ENCODE measurements at places on chromosomes 16 and 17. TPM values are rescaled to one million over a fixed set of nuclear protein-coding genes. Genes with fewer than 3 reads are reported as not detected.
A peak's percentile ranks its signal among the peaks of the same experiment; 100 is the strongest.

DNA sequence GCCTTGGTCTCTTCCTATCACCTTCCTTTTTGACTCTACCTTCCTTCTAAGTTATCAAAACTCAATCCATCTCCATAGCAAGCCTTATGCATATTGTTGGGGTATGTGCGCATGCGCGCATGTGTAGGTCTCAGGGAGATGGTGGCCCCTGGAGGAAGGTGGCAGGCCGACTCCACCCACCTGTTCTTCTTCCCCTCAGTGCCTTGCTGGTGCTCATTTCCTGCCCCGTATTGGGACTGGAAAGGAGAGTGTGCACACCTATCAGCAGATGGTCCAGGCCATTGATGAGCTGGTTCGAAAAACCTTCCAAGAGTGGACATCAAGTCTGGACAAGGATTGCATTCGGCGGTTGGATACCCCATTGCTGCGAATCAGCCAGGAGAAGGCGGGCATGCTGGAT is 25.2 kb downstream of the DNAH2 start:
- DNase-seq: no peak

VWA3A gene
- 2.3 TPM for total RNA-seq

KRTAP1-5 gene
- total RNA-seq: not detected

GSG1L2 gene
- not detected for total RNA-seq

PRR14 gene
- total RNA-seq: 30.2 TPM

DNA sequence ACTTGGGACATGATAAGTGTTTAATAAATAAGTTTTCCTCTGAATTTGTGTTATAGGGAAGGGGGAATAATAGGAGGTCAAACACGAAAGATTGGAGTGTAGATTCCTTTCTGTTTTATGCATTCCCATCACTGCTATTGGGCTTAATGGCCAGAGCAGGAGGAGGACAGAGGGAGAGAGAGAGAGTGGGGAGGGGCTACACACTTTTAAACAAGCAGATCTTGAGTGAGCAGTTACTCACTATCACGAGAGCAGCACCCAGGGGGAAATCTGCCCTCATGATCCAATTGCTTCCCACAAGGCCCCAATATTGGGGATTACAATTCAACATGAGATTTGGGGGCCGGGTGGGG is 505.0 kb downstream of the GRIN2A start:
- no peak for DNase-seq

DNA sequence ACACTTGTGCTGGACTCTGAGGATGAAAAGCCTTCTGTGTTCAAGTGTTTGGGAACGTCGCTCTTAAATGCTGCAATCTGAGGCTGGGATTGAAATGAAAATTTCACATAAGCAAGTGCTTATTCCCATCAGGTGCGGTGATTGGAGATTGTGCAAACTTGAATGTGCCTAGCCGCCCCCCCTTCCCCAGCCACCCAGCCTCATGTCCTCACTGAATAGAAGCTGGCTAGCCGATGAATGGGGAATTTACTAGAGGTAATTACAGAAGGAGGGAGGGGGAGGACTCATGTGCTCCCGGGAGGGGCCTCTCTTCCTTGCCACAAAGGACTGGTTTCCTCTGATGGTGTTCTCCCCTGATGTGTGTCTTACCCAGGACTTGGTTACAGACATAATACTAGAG is 544.8 kb upstream of the EEF2KMT start:
- no peak for DNase-seq

- DNase-seq: no peak
Observed at GRCh38 chr16:6964679-6965078, 368.0 kb upstream of the RBFOX1 start.

- DNase-seq: no peak
Observed at GRCh38 chr16:88454523-88454947, 1.5 kb downstream of the ZFPM1 start.

DNA sequence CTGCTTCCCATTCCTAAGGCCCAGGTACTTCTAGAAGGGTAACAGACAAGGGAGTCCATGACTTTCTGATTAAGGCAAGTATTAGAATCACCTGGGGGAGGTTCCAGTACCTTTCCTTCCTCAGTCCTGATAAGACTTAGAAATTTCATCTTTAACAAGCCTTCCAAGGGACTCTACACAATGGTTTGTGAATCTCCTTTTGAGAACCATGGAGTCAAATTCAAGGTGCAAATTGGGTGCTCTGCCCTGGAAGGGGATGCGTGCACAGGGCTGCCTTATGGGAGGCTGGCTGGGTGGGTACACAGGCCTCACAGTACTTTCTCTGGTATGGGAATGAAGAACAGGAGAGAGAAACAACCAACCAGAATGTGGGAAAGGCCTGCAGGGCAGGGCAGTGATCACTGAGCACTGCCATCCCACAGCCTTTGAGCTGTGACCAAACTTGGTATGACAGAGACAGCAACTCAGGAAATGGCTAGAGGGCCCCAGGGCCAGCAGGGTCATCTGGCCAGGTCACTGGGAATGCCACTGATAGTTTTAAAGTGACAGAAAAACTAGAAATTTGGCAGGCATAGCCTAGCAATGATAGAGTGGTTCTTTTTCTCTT is 3.6 kb upstream of the TMIGD1 start:
- DNase-seq: no peak

DNA sequence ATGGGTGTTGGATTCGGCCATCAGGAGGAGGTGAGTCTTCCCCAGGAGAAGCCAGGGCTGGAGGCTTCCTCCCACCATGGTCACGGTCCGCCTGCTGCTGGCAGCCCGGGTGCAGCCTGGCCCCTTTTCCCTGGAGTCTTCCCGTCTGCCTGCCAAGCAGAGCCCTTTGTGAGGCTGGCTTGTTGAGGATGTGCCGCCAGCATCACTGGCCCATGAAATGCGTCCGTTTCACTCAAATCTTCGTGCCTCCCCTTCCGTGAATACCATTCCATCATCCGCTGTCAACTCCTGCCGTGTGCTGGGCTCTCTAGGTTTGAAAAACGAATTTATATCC is 9.6 kb downstream of the VPS4A start:
- DNase-seq: no peak

ADAD2 gene
- 0.15 TPM for total RNA-seq

DNA sequence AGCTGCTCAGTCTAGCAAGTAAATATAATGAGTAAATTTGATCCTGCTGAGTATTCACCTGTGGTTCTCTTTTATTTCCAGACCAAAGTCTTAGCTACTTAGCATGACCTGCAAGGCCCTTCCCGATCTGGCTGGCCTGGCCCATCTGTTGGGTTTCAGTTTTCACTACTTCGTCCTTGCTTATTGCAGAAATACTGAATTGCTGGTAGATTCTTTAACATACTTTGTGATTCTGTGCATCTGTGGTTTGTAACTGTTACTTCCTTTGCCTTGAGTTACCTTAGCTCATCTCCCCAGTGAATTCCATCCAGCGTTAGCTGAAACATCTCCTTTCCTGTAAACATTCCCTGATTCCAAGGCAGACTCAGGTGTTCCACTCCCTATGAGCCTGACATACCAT is 131.1 kb downstream of the PHKB start:
- DNase-seq: no peak

GRCh38 chr16:49596068-49596467 is 222.5 kb downstream of the C16orf78 start:
- DNase-seq: no peak

TPSG1 gene
- total RNA-seq: 1.8 TPM

DNA sequence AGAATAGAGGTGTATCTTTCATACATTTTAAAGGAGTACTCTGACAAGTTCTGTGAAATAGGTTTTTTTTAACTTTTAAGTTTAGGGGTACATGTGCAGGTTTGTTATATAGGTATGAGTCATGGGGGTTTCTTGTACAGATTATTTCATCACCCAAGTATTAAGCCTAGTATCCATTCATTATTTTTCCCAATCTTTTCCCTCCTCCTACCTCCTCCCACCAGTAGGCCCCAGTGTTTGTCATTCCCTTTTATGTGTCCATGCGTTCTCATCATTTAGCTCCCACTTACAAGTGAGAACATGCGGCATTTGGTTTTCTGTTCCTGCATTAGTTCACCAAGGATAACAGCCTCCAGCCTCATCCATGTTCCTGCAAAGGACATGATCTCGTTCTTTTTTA is 175.5 kb downstream of the CYB561 start:
- no peak for DNase-seq

DNA sequence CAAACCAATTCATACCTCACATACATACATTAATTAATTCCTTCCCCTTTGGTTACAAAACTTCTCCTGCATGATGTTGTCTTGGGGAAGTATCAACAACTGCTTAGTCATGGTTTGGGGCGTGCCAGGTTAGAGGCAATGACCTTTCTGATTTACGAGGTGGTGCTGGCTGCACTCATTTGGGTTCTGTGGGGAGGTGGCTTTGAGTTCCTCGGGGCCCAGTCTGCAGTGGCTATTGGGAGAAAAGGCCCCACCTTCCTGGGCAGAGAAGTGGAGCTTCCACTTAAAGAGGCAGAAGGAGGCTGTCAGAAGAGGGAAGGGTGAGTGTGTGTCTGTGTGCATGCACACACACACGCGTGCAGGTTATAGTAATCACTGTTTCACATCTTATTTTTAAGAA is 10.2 kb upstream of the ETV4 start:
- DNase-seq: no peak

CCDC47 gene
- 54.1 TPM for total RNA-seq

DNA sequence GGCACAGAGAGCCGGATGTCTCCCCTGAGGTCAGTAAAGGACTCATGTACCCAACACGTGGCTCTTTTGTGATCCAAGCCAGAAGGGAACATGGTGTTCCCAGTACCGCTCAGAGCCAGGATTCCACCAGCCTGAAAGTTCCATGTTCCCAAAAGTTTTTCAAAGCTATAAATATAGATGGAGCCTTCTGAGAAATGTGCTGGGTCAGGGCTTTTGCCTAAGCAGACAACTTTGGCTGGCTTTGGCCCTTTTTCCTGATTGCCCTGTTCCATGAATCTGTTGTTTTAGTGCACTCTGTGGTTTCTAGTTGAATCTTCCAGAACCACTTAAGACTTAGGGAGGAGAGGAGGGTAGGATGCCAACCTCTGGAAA is 128.5 kb upstream of the HS3ST2 start:
- DNase-seq: no peak

DNA sequence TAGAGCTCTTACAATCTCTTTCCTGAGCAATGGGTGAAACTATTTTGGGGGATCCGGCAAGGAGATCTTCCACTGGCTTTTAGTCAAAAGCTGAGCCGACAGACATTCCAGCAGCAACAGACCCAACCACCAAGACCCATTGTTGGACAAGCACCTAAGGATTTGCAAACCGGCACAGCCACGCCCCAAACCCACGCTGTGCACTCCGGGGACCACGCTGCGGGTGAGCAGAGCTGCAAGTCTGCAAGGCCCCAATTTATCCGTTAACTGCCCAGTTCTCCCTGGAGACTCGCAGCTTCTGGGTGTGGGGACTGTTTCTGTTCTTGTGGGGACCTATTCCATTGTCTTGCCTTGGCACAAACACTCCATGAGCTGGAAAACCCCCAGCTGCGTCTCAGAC is 45.9 kb downstream of the C16orf95 start:
- no peak for DNase-seq

USH1G gene
- not detected for total RNA-seq

GNGT2 gene
- total RNA-seq: 0.66 TPM

- no peak for DNase-seq
Observed at GRCh38 chr16:305916-306626, 23.1 kb downstream of the PDIA2 start.

WNT9B gene
- 2.4 TPM for total RNA-seq

GPR142 gene
- not detected for total RNA-seq

DNA sequence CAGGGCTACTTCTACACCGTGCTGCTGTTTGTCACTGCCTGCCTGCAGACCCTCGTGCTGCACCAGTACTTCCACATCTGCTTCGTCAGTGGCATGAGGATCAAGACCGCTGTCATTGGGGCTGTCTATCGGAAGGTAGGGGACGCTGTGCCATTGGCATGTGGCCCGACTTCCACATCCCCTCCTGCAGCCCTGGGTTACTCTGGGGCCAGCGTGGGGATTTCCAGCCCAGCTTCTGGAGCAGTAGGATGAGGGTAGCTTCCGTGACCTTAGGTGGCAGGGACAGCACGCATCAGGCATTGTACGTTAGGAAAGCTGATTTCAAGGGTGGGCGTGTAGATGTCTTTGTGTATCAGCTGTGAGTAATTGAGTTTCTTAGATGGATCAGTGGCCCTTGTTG is 96.5 kb downstream of the ABCC1 start:
- no peak for DNase-seq

DNA sequence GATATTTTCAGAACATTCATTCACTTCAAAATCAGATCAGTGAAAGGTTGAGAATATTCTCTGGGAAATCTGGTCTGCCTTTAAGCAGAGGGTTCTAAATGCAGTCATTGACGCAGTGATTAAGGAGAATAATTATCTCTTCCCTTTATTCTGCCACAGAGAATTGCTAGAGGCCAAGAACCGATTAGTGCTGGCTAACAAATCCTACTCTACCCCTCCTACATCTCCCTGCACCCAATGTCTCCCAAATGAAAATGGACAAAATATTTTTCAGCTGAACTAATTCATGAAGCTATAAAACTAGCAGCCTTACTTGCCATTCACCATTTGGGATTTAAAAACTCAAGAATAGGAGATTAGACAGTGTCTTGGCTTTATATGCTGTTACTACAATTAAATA is 185.5 kb upstream of the SOX9 start:
- no peak for DNase-seq

GRCh38 chr17:40112718-40113109 is 9.1 kb upstream of the MSL1 start:
- DNase-seq: peak; percentile 41

DNA sequence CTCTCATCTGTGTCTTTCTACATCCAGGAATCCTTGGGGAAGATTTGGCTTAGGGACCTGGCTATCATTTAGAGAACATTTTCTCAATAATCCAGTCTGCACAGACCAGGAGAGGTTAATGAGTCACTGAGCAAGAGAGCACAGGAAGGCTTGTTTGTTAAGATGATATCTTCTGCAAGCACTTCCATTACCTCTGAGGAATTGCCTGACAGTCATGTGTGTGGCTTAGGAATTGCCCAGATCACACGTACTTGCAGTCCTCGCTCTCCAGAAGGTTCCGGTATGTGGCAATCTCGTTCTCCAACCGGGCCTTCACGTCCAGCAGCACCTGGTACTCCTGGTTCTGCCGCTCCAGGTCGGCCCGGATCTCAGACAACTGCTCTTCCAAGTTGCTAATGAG is 3.3 kb downstream of the KRT37 start:
- no peak for DNase-seq

DNA sequence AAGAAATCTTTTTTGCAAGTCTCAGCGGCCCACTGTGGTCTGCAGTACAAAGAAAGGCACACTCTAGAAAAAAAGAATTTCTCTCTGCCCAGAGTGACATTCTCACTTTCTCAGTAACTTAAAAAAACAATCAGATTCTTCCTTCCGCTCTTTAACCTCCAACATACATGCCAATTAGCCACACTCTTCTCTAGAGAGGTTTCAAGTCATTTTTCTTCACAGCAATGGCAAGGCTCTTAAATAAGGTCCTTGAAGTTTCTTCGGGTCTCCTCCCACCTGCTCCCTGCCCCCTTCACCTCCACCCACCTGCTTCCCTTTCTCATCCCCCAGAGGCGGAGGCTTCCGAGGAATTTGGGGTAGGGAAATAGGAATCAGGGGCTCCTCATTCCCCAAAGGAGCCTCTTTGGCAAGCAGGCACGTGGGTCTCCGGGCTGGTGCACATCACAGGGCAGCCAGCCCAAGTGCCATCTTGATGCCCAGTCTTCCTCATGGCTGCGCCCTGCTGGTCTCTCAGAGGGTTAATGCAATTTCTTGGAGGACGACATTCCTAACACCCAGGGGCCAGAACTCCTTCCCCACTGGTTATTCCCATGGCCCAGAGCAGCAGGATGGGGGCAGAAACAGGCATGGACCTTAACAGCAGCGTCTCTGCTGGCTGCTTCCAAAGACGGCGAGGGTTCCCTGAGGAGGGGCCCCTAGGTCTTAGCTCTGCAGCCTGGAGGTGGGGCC is 855 bp upstream of the MEOX1 start:
- DNase-seq: no peak

TRPV3 gene
- total RNA-seq: 1.0 TPM

- no peak for DNase-seq
Observed at GRCh38 chr16:48378836-48379235, 6.4 kb downstream of the SIAH1 start.

ABCA9 gene
- total RNA-seq: 56.7 TPM
